ENCODE measurements at places on chromosomes 3 and 15.

- DNase-seq: no peak
Measured at GRCh38 chr3:138197524-138197923, 10.4 kb downstream of the ARMC8 start.

- DNase-seq: no peak
Measured at GRCh38 chr15:88090481-88091011, 166.0 kb downstream of the NTRK3 start.

DNA sequence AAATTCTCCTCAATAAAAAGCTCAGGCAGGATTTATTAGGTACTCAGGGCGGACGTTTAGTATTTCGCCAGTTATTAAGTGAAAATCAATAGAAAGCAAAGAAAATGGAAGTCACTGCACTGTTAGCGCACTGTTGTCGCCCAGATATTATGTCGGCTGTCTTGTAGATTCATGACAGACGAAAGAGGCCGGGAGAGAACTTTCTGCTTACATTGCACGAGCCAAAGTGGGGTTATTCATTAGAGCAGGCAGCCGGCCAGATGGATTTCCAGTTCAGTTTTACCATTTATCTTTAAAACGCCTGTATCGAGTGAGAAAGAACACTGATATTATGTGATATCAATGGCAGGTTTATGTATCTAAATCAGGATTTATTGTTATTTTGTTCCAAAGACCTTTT, 866.0 kb upstream of the NR2F2 start:
- no peak for DNase-seq

DNA sequence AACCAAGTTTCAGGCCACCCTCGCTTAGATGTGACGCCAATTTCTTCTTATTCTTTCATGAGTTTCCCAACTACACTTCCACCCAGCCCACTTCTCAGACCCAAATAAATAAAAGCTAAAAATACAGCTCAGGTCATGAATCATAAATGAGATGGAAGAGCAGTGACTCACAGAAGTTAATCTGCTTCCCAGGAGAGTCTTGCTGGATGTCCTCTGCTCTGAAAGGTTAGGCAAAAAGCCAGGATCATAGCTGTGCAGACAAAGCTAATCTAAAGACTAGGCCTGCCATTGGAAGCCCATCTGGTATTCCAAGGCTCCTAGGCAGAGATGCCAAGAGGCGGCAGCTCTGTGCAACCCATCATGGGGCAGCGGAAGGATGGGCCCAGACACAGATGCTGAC, 24.1 kb downstream of the SHC4 start:
- DNase-seq: no peak

DNA sequence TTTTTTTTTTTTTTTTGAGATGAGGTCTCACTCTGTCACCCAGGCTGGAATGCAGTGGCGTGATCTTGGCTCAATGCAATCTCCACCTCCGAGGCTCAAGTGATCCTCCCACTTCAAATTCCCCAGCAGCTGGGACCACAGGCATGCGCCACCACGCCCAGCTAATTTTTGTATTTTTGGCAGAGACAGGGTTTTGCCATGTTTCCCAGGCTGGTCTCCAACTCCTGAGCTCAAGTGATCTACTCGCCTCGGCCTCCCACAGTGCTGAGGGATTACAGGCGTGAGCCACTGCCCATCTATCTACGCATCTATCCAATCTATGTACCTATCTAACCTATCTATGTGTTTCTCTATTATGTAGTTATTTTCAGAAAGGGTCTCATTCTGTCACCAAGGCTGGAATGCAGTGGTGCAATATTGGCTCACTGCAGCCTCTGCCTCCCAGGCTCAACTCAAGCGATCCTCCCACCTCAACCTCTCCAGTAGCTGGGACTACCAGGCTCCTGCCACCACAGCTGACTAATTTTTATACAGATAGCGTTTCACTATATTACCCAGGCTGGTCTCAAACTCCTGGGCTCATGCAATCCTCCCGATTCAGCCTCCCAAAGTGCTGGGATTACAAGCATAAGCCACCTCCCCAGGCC, 20.2 kb upstream of the GPX1 start:
- no peak for DNase-seq

DNA sequence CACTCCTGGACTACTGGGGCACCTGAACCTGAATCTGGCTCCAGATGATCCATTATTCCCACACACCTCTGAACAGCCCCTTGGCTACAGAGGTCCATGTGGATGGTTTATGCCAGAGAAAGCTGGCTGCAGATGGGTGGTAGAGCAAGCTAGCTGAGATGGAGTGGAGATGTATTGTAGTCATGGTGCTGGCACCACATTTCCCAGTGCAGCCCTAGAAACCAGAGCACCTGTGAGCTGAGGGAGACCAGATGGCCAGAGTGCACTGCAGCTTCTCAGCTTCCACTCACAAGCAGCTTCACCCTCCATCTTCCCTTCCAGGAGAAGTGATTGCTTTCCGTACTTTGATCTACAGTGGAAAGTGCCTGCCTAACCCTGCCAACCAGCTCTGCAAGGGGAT, 29.9 kb downstream of the RBP1 start:
- peak; percentile 86 for DNase-seq

- no peak for DNase-seq
Measured at GRCh38 chr15:88636050-88636449, 2.8 kb upstream of the ISG20 start.

GRCh38 chr15:33182926-33183325, 11.6 kb downstream of the FMN1 start:
- DNase-seq: no peak

DNA sequence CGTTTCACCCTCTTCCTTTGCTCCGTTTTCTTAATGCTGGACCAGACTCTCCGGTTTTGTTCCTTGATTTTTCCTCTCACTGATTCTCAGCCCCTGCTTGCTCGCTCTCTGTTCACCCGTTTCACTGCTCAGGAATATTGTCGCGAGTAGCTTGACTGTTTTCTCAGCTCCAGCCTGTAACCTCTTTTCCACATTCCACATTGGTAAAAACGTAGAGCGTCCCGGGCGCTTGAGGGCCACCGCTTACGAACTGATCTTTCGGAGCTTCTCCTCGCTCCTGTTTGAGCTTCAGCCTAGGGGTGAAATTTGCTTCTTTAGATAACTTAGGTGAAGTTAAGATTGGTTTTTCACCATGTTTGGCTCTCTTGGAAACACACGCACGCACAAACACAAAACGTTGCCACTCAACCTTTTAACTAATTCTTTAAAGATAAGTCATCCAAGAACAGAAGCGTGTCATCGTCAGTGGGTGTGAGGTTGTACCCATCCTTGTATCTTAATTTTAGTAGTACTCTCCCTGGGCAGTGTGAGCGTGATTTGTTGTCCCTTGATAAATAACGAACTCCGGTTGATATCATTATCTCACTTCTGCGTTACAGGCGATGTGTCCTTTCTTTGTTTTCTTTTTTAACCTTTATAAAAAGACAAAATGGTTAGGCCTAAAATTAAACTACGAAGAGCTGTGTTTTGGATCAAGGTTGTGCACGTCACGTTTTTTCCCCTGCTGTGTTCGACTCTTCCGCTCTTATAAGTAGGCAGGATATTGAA, 1.0 kb downstream of the PAK2 start:
- DNase-seq: peak; percentile 92

- no peak for DNase-seq
Measured at GRCh38 chr3:171165499-171165921, 139.0 kb upstream of the SLC2A2 start.

- DNase-seq: no peak
Measured at GRCh38 chr15:28125673-28126651, 26.8 kb upstream of the OCA2 start.

GRCh38 chr15:38930851-38931572, 366.4 kb upstream of the RASGRP1 start:
- no peak for DNase-seq

GRCh38 chr15:91632176-91632575, 221.3 kb upstream of the SLCO3A1 start:
- peak; percentile 19 for DNase-seq

GRCh38 chr3:67509471-67510075, 144.8 kb downstream of the SUCLG2 start:
- DNase-seq: no peak
